Liver (tissue), 10 donors: ENCODE measurements at places on chromosomes 7 and 10. TPM values are rescaled to one million over a fixed set of nuclear protein-coding genes. Genes with fewer than 3 reads are reported as not detected.

GRCh38 chr10:112335111-112335867 is 38.6 kb upstream of the ACSL5 start:
- no peak for DNase-seq

DNA sequence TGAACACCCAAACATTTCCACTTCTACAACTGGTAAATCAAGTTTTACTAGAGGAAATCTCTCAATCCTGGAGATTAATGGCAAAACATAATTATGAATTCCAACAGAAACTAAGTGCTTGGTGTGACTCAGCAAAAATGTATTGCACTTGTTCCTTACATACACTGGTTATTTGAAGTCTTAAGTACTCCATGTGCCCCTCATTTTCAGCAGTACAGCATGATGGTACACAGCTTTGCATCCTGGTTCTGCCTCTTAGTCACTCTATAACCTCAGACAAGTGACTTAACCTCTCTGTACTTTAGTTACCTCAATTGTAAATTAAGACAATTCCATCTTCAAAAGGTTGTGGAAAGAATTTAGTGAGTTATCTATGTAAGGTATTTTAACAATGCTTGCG is 12.9 kb downstream of the SLC16A12 start:
- DNase-seq: no peak

DNA sequence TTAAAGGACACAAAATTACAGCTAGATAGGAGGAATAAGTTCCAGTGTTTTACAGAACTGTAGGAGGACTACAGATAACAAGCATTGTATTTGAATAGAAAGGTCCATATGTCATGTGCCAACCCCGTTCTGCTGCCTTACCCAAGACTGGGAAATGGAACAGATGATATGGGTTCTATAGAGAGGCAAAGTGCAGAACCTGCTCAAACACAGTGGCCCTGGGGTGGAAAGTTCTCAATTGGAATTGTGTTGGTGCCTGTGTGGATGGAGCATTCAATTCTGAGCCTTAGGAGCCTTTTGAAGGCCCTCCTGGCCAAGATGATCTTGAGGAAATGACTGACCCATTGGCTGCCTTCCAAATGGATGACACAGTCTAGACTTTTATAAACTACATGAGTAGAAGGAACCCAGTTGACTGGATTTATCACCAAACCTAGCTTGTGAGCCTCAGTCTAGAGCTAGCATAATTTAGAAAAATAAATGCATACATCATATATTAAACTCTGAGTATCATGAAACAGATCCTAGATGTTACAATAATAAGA is 4.1 kb upstream of the PRSS1 start:
- DNase-seq: no peak

DNA sequence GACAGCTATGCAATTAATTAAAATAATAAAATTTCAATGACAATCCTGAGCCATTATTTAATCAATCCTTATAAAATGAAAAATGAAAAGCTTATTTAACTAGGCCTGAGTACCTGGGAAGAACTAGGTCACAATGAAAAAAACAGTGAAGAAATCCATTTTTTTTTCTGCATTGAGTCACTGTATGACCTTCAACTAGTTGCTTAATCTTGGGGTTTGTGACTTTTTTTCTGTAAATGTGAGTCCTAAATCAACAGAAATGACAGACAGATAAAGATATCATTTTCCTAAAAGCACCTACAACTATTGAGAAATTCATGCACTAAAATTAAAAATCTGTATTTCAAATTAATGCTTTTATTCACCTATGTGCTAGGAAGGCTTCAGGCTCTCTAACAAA is 96.8 kb downstream of the TMEM26 start:
- no peak for DNase-seq

DNA sequence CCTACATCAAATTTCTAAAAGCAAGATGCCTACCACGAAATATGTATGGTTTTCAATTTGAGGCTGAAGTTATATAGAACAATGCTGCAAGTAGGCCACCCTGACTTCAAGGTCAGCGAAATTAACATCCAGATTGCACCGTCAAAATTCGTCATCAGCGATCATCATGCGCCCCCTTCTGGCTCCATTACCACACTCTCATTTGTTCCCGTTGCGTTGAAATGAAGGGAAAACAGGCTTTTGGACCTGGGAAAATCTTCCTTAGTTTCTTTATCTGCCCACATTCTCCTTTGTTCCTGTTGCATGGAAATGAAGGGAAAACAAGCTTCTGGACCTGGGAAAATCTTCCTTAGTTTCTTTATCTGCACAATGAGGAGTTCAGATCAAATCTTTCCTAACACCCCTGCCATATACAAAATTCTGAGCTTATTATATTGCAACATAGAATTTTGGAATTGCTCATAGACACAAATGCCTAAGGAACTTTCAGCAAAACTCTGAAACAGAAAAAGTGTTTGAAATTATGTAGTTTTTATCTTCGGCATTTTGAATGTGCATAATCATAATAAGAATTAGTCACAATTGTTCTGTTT is 98.2 kb upstream of the PRKCQ start:
- DNase-seq: peak; percentile 56

DNA sequence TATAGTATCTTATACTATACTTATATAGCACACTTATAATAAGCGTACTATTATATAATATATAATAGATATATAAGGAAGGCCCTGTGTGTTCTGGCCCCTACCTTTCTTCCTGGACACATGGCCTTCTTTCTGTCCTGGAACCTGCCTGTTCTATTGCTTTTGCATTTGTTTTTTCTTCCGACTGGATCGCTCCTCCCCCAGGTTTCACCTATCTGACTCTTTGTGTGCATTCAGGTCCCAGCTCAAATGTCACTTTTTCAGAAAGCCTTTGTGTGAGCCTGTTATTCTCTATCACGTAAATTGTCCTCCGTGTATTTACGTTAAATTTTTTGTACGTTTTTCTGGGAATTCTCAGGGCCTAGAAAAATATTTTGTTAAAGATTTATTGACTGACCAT is 2.9 kb upstream of the TRIM8 start:
- no peak for DNase-seq

GRCh38 chr7:146725520-146725919 is 608.9 kb downstream of the CNTNAP2 start:
- DNase-seq: no peak

Gene PRKCQ
- 0.75 TPM for total RNA-seq

Gene CTAGE8
- total RNA-seq: 0.92 TPM

Gene OR9A2
- not detected for total RNA-seq

Gene NUTM2B
- total RNA-seq: 0.25 TPM

Gene FZD8
- total RNA-seq: 3.5 TPM
